ENCODE measurements at places on chromosomes 13 and 19. TPM values are rescaled to one million over a fixed set of nuclear protein-coding genes. Genes with fewer than 3 reads are reported as not detected.

GRCh38 chr13:111267205-111267604 lies 53.2 kb upstream of the TEX29 start:
- DNase-seq: no peak

GRCh38 chr13:101399365-101399764 lies 16.9 kb downstream of the NALCN start:
- DNase-seq: no peak

GRCh38 chr19:45508417-45508860 lies 1.2 kb downstream of the VASP start:
- peak; percentile 86 for DNase-seq

DNA sequence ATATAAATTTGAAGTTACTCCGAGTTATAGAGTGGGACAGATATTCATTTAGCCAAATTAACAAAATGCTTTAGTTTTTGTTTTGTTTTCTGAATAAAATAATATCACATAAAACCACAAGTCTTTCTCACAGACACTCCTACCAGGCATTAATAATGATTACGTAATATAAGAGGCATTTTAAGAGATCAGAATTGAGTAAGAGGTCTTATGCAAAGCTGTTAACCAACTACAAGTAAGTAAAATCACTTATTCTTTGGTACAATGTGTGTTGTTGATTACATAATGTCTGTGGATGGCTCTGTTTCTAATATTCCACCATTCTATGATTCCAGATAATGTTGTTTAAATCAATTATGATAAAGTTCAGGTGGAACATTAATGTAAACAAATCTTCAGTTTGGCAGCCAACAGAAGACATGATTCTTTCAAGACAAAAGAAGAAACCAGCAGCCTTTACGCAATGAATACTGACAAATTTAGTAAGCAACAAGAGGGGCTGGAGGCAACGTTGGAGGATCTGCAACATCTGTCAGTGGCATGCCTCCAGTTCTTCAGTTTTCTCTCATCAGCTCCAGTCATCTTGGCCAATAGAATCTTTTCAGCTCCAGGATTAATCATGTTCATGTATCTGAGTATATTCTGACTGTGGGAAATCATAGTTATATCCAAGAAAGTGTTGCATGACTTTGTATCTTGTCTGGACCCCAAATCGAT lies 403.8 kb downstream of the SLITRK5 start:
- no peak for DNase-seq

DNA sequence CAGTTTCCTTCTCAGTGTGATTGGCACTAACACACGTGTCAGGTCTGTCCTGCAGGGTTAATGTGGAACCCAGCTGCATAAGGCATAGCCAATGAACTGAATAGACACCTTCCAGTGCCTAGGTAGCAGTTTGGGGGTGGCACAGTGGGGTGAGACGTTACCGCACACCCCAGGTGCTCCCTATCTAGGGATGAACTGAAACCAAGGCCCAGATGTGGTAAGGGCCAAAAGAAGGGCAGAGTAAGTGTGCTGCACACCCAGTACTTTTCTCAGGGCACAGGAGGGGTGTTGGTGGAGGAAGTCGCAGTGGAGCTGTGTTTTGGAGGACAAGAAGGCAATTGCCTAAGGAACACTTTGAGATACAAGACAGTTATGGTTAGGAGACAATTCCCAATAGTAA lies 317.9 kb upstream of the TSHZ3 start:
- DNase-seq: no peak

GRCh38 chr19:28012361-28012760 lies 1200.6 kb downstream of the UQCRFS1 start:
- peak; percentile 70 for DNase-seq

DNA sequence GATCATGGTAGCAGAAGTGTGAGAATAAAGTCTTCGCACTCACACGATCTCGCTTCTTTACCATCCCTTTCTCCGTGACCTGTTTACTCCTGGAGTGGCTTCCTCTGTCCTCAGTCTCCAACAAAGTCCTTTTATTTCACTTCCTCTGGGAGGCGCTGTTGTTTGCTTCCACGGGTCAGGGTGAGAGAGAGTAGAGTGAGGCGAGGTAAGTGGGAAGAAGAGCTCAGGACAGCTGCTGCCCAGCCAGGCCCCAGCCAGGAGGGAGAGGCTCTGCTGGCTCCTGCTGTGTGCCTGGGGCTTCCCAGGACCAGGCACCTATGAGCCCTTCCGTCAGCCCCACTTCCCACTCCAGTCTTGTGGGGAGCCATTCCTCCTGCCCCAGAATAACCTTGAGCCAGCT lies 242.1 kb downstream of the FGF9 start:
- peak; percentile 88 for DNase-seq

DNA sequence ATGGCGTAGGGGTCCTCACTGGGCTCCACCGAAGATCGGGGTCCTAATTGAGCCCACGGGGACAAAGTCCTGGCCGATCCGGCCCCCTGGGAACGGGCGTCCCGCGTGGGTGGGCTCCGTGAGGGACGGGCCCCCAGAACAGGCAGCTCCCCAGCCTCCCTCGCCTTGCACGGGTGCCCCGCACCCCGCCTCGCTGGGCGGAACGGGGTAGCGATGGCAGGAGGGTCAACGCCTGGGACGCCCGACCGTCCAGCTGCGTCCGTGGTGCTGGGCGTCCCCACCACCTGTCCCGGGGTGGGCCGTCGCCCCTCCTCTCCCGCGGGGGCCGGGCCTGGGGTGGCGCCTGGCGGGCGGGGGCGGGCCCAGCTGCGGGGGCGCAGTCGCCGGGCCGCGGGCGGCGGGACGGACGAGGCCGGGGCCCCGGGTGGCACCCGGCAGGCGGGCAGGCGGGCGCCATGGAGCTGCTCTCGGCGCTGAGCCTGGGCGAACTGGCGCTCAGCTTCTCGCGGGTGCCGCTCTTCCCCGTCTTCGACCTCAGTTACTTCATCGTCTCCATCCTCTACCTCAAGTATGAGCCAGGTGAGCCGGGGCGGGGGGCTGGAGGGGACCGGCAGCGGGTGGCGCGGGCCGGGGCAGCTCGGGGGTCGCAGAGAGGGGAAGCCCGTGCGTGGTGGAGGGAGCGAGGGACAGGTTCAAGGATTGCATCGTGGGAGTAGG lies at the start of gene TMEM38A:
Gene TMEM38A (plus strand): TSS at position 377 of the 717 bp plus-strand sequence. CDS start 79 bp downstream, at position 456.
- peak; percentile 54 for DNase-seq

GRCh38 chr19:8696993-8697392 lies 1.6 kb downstream of the ACTL9 start:
- no peak for DNase-seq

DNA sequence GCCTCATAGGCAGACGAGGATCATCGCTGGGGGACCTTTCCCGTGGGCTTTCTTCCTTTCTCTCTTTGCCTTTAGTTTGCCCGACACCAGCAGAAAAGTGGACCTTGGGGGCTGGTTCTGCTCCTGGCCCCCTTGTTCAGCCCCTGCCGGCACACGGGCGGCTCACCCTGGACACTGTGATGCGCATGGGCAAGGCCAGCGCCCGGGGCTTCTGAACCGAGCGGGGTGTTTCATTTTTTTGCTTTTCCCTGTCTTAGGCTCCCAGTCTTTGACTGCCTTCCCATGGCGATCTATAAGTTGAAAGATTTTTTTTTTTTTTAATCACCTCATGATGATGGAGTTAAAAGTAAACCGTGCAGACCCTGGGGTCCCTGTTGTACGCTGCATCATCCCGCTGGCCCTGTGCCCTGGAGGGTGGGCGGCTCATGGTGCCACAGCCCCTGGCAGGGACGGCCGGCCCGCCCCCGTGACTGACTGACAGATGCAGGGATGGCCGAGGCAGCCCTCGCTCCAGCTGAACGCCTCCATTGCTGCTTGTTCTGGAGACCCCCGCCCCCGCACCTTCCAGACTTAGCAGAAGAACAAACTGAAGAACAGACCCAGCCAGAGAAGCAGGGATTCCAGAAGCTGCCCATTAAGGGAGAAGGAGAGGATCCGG lies 9.6 kb downstream of the TSSK6 start:
- no peak for DNase-seq

DNA sequence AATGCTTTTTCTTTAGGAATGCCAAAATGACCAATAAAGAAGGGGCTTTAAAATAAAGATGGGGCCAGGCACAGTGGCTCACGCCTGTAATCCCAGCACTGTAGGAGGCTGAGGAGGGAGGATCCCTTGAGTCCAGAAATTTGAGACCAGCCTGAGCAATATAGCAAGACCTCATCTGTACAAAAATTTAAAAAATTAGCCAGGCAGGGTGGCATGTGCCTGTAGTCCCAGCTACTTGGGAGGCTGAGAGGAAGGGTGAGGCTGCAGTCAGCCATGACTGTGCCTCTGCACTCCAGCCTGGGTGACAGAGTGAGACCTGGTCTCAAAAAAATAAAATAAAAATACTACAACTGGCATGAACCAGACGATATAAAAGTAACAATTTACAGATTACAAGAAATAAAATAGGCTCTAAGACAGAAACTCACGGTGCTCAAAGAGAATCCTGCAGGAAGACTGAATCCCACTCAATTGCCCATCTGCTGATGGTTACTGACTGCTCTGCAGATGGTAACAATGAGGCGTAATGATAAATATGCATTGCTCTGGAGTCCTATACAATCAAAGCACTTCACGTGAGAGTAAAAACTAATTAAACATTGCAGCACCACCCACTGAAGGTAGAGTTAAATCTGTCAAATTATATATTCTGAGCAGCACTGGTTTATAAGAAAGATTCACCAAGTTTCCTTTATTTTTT lies 93.2 kb downstream of the LHFPL6 start:
- no peak for DNase-seq

DNA sequence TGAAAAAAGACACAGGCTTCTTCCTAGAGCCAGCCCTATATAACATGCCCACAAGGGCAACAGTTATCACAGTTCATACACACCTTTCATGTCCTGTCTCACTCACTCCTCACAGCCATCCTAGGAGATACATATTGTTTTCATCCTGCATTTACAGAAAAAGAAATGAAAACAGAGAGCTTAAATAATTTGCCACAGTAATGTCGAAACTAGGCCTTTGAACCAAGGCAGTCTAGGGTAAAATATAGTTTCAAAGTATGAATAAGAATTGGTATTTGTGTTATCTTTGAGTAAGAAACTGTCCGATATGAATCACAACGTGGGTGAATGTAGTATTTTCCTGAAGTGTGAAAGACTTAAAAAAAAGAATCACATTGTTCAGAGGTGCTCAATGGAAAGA lies 26.8 kb downstream of the CLDN10 start:
- DNase-seq: no peak

DNA sequence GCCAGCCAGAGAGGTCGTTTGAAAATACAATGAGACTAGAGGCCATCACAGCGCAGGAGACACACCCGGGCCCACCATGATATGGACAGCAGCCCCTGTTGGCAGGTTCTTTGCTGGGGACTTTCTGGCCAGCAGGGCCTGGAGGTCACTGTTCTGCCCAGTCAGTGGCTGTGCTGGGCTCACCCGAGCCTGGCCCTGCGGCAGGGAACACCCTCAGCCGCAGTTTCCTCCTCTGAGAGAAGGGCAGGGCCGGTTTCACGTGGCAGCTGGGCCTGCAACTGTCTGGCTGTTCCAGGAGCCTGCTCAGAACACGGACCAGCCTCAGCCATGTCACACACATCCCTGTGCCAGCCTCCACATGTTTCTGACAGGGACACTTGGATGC lies 39.4 kb downstream of the ADPRHL1 start:
- DNase-seq: no peak

GRCh38 chr13:112785483-112785856 lies 95.6 kb downstream of the ATP11A start:
- no peak for DNase-seq

DNA sequence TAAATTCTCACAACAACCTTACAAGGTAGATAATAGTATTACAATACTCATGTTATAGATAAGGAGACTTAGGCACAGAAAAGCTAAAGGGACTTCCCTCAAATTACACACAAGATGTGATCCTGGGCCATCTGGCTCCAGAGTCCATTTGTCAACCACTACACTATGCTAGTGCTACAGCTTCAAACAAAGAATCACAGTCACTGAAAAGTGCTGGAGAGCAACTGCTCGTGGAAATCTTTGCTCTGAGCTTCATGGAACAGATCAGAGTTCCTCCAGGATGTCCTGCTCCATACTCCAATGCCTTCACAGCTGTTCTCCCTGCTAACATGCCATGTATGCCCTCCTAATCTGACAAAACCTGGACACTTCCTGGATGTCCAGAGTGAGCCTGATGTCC lies 271.2 kb downstream of the ENOX1 start:
- DNase-seq: no peak

GRCh38 chr19:46404753-46405468 lies 8.5 kb downstream of the CCDC8 start:
- DNase-seq: peak; percentile 81

- peak; percentile 100 for DNase-seq
These were observed at the start of gene DHPS for GRCh38 chr19:12681074-12681987. TSS of gene DHPS (minus strand) at chr19:12681880. CDS start at chr19:12681766, 114 bp downstream.

GRCh38 chr13:80906860-80907259 lies 565.9 kb upstream of the SPRY2 start:
- no peak for DNase-seq

DNA sequence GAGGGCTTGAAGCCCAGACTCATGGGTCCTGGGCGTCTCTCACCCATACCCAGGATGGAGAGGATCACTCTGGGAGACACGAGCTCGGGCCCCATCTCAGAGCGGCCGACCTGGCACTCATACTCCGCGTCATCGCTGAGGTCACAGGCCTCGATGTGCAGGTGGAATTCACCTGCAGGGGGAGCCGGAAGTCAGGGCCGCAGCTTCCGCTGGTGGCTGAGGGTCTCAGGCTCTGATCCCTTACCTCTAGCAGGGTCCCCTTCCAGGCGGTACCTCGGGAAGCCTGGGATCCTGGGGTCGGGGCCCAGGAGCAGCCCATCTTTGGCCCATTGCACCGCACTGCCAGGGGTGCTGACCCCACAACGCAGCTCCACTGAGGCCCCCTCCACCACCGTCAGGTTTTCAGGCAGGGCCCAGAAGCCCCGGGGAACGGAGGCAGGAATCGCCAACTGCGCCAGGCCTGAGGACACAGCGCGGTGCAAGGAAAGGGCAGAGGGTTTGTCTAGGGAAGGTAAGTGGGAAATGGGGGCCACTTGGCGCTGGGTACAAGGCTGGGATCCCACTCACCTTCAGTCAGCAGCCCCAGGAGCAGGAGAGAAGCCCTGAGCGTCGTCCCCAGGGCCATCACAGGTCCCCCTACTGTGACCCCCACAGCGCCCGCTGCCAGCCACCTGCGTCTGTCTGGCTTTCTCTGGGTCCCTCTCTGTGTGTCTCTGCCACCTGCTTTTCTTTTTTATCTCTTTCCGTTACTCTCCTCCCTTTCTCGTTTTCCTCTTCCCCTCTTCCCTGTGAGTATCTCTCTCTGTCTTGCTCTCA lies 883 bp downstream of the NPHS1 start:
- DNase-seq: peak; percentile 90

The SIGLEC11 gene
- total RNA-seq: not detected

The KLK14 gene
- total RNA-seq: not detected

The C3 gene
- total RNA-seq: 4.8 TPM

The NLRP12 gene
- 7.5 TPM for total RNA-seq

The COX6B1 gene
- total RNA-seq: 564 TPM

All from GM23338 (cell line).